ENCODE measurements at places on chromosomes 5 and 9.

GRCh38 chr5:11520241-11520930 is 383.9 kb downstream of the CTNND2 start:
- no peak for DNase-seq

GRCh38 chr5:133675376-133676154 is 63.2 kb upstream of the FSTL4 start:
- no peak for DNase-seq

DNA sequence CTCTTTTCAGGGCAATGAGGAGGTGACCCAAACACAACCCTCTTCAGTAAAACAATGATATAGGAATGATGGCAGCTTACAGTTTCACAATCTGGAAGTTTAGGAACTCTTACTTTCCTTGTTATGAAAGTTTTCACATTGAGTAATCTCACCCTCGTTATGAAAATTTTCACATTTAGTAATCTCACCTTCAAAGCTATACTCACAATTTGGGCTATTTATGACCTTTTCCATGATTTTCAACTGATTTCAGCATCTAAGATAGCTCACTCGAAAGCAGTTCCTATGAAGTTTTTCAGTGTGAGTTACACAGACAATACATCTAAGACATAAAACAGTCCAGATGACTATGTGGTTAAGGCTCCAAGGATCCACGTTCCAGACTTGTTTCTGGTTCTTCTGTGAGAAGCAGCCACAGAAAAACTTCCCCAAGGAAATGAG is 57.1 kb downstream of the FOXD1 start:
- no peak for DNase-seq

- DNase-seq = no peak
Observed at GRCh38 chr9:70873506-70873905, 247.9 kb downstream of the TRPM3 start.

DNA sequence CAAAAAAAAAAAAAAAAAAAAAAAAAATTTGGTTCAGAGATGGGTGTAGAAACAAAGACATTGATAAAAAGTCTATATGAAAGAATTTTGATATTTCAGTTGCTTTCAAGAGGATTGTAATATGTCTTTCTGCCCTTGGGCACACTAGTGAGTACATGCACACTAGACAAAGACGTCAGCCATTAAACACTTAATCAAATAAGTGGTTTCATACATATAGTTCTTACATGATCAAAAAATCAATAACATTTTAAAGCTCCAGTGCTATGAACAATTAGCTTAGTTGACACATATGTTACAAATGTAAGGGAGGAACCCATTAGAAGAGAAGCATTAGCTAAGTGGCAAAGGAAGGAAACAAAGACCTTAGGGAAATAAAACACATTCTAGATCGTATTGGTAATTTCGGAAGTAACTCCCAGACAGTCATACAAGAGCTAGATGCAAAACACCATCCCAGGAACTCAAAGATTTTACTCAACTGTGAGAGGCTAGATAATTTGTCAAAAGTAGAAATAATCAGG is 84.5 kb upstream of the MAN2A1 start:
- DNase-seq = no peak

DNA sequence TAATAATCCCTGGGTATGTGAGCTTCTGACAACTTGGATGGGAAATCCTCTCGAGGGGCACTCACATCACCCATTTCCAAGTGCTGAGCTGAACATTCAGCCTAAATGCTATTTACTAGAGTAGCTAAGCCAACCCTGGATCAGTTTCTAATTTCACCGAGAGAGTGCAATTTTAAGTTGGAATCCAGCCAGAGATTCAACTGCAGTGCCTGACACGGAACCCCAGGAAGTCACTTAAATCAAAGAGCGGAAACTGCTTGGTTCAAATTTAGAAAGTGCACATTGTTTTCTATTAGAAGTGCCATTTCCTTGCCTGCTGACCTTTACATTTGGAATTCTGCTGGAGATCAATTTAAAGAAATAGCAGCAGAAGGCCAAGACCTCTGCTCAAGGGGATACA is 8.8 kb downstream of the SPRY4 start:
- peak; percentile 49 for DNase-seq

GRCh38 chr5:107455111-107455544 is 215.6 kb downstream of the EFNA5 start:
- no peak for DNase-seq

- no peak for DNase-seq
Observed at GRCh38 chr5:5164163-5164562, 24.0 kb downstream of the ADAMTS16 start.

GRCh38 chr5:125874057-125874456 is 549.2 kb upstream of the GRAMD2B start:
- DNase-seq = no peak

- DNase-seq = no peak
Observed at GRCh38 chr9:135664801-135665794, 2.0 kb downstream of the LCN9 start.
